ENCODE measurements at places on chromosomes 11 and 22.

DNA sequence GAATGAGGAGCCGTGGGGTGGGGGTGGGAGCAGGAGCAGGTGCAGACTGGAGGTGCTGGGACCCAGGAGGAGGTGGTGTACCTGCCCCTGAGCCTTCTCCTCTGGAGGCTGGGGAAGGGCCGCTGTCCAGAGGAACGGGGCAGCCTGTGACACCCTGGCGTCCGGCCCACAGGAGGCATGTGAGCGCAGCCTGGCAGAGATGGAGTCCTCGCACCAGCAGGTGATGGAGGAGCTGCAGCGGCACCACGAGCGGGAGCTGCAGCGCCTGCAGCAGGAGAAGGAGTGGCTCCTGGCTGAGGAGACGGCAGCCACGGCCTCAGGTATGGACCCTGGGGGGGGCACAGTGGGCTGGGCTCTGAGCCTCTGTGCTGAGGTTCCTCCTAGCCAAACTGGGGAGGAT lies 42.2 kb upstream of the GCAT start:
- no peak for DNase-seq

DNA sequence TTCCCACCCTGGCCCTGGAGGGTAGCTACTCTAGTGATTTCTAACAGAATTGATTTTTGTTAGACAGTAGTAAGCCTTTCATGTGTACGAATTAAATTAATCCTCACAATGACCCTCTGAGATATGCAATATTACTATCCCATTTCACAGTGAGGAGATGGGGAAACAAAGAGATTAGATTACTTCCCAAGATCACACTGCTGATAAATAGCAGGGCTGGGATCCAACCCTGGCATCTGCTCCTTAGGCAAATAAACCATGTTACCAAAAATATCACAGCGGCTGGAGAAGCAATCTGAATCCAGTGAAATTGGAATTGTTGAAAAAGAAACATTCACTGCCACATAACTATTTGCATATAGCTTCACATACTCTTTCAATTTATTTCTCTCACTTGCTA lies 12.8 kb upstream of the CAVIN3 start:
- DNase-seq, result no peak

DNA sequence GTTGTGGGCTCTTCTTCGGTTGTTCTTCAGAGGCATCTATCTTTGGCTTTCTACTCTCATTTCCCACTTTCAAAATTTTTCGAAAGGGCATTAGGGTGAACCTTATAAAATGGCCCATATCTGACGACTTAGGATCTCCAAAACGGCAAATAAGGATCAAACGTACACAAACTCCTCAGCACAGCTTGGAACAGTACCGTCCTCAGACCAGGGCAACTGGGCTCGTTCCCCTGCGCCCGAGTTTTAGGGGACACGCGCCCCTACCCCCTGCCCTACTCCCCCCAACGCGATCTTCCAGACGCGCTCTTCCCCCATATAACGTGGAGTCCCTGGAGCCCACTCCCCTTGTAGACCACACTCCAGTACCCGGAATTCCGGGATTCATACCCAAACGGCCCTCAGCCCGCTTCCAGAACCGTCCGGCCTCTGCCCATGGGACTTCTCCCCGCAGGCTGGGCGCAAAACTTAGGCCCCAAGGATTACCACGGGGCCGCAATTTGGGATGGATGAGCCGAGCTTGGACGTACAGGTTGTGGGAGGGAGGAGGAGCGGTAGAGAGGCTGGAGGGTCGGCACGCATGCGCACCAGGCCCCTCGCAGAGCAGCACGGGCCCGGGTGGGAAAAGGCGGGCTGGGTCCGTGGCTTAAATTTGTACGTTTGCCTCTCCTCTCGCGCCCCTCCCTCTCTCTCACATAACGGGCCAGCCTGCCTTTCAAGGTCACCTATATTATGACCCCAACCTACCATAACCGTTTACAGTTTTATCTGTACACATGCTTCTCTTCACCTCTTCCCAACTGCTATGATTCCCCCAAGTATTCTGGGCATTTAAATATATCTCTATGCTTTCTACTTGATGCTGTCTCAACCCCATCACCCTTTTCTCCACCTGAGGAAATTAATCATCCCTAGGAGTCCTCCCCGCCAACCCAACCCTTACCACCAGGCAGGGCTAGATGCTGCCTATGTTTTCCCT lies 3.4 kb downstream of the CCDC89 start:
- no peak for DNase-seq

- no peak for DNase-seq
Observed at GRCh38 chr22:26484360-26484706, 656 bp downstream of the SRRD start.

DNA sequence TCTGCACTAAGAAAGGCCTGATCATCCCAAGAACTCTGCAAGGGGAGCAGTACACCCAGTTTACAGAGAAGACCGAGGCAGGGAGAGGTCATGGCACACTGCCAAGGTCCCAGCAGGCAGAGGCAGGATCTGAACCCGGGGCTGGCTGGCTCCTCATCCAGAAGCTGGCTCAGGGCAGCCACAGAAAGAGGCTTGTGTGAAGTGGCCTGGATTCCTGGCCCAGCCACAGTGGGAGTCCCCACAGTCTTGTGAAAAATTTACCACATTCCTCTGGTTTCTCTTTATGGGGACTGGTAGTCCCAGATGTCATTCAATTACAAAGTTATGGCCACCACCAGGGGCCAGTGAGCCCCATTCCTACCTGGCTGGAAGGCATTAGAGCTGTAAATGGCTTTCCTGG lies 440.5 kb downstream of the MIAT start:
- DNase-seq, result no peak

- DNase-seq, result no peak
Observed at GRCh38 chr11:56188602-56189001, 12.2 kb downstream of the OR5J2 start.

GRCh38 chr22:35915477-35916013 lies 113.1 kb downstream of the RBFOX2 start:
- DNase-seq, result no peak

- DNase-seq, result no peak
Observed at GRCh38 chr11:121711939-121712338, 259.2 kb upstream of the SORL1-AS1 start.

GRCh38 chr22:45678961-45679912 lies 7.6 kb downstream of the ATXN10 start:
- DNase-seq, result no peak

GRCh38 chr22:50297510-50298265 lies 9.8 kb downstream of the PLXNB2 start:
- DNase-seq, result no peak

DNA sequence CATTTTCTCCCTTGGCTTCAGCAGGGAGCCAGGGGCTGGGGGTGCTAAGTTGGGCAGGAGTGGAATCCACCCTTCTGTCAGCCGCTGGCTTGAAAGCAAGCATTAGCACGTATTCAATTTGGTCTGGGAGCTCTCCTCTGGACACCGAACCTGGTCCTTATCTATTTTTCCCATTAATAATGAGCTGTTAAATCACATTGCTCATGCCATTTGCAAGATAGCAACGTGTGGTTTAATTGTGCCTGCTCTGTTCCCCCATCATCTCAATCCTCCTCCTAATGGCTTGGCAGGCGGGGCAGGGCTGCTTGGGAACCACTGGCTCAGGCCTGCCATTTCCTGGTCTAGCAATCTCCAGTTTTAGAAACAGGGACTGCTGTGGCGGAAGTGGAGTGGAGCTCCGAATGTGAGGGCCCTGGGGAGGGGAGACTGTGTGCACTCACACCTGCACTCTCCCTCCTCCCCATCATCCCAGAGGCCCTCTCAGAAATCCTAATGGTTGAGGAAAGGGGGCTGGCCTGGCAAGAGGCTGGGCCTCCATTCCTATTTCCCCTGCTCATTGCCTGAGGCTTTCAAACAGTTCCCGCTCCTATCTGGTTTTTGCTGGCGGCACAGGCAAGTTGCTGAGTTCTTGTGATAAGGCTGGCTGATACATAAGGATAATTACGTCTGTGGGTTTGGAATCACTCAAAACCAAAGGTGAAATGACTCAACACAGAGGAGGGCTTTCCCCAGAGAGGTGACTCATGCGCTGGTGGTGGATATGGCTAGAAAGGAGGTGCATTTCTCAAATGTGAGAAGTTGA lies 201.2 kb upstream of the E2F8 start:
- no peak for DNase-seq

GRCh38 chr11:71931245-71931602 lies 2.4 kb downstream of the RNF121 start:
- DNase-seq, result no peak

DNA sequence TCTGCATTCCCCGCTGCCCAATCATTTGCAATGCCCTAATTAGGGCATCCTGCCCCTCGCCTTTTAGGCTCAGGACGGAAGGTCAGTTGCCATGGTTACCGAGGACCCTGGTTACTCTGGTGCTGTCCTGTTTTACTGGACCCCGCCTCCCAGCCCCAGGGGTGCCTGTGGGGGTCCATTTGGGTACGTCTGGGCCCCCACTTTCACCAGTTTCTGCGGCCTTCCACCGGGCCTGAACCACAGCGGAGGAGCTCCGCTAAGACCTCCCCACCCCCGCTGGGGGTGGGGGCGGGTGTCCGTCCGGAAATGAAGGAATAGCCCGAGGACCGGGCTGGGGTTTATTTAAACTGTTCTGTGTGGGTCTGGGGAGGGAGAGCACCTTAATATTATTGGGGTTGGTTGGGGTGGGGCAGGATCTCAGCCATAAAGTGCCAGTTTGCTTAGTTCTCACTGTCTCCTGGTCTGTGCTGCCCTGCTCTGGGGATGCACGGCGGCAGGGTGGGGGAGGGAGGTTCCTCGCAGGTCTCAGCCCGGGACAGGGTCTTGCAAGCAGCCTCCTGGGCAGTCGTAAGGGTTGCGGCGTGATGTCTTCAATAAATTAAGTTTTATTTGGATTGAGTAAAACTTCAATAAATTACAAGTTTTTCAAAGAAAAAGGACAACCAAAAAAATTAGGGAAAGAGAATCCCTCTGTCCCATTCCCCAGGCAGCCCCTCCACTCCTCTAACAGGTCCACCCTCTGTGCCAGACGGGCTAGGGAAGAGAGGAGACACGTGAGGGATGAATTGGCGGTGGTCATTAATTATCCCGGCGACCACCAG lies 5.3 kb downstream of the PHOX2A start:
- DNase-seq, result no peak

- DNase-seq, result no peak
Observed at GRCh38 chr11:66901964-66902390, 45.1 kb downstream of the LRFN4 start.

DNA sequence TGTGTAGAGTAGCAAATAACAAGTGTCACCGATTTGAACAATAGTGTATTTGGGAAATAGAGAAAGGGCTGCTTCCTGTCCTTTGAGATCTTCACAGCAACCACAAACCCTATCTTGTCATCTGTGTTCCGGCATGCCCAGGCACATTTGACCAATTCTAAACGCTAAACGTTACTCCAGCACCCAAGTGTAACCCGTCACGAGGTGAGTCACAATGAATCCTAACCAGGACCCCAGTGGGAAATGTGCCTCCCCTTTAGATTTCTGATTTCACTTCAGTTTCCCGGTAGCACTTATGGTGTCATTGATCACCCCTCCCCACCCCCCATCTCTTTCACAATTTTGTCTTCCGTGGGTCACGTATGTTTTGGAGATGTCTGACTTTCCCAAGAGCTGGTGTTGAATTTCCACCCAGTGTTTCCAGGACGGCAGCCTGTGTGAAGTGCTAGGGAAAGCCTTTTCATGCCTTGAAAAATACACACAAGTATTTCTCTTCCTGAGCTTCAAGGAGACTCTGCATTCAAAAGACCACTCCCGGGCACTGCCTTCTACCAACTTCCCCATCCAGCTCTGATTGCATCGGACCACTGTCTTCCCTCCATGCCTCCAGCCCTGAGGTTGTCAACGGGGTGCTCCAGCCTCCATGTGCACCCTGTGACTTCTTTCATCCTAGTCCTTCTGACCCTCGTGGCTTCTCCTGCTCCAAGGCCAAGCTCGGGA lies 10.5 kb upstream of the C11orf24 start:
- no peak for DNase-seq
